SHP77 (cell line): ENCODE measurements at places on chromosomes 11 and 22.

DNA sequence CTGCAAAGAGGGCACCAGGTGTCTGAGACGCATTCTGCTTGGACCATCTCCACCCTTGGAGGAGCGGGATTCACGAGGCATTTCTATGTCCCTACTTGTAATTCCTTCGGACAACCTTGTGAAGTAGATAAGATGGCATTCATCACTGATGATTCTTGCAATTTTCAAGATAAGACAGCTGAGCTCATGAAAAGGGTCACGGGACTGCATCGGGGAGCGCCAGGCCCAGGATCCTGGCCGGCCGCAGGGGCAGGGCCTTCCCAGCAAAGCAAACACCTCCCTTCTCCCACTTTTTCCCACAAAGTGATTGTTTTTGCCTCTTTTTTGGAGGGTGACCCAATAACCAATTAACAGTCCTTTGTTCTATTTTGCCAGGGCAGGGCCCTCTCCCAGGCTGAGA is 8.4 kb downstream of the LIF start:
- DNase-seq = no peak

GRCh38 chr11:121930004-121930965 is 185.7 kb downstream of the BLID start:
- DNase-seq = no peak

DNA sequence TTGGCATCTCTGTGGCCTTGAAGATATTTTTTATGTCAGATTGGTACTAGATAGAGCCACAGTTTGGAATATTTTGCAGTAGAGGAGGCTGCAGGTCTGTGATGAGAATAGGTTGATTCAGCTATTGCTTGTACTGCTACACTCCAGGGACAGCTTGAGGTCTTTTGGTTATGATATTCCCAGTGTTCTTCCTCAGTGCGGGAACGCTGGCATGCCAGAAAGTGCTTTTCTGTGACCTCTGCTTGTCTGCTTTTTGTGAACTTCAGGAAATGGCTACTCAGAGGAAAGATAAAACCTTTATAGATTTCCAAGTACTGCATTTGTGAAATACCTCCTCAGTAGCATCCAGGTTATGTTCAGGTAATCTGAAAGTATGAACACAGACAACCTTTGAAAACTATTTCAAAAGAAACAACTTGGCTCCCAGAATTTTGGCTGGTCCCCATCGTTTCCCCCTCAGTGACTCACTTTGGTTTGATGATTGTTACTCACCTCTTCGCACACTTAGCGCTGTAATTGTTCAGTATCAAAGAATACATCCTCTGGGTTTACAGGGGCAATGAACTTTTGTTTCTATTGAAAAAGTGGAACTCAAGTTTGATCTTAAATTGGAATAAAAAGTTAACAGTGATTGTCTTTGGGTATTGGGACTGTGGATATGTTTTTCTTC is 191.4 kb downstream of the HIPK3 start:
- no peak for DNase-seq

DNA sequence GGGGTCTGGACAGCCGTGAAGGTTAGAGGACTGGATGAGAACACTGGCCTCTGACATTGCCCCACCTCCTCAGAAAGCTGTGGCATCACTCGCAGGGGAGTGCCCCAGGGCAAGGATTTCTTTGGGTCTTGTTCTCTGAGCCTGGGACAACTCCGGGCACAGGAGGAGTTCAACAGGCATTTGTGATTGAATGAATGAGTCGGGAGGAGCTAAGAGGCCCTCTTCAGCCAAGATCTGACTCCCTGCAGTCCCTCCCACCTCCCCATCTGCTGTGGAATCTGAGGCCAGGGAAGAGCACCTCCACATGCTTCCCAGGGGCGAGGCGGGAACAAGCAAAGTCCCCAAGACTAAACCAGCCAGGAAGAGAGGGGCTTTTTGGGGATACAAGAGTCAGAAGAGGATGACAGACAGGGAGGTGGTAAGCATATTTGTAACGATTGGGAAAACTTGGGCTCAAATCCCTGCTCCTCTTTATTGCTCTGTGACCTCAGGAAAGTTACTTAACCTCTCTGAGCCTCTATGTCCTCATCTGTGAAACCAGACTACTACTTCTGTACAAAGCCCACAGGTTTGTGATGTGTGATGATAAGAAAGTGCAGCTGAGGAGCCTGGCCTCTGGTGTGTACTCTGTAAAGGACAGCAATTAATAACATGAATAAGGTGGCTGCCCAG is 6.4 kb downstream of the TP53I11 start:
- DNase-seq = no peak

DNA sequence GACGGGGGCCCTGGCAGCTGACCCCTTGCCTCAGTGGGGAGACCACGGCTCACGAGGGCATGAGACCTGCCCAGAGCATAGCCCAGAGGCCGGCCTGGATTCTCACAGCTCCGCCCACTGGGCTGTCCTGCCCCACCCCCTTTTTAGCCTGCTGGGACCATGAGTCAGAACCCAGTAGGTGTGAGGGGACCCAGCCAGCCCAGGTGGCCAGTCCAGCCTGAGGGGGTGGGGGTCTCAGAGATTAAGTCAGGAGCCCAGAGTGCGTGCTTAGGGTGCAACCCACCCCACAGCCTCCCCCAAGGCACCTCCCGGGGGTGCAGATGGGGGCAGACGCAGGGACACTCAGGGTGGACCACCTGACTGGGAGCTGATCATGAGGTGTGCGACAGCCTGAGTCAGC is 40.1 kb upstream of the PPARA start:
- DNase-seq = no peak

DNA sequence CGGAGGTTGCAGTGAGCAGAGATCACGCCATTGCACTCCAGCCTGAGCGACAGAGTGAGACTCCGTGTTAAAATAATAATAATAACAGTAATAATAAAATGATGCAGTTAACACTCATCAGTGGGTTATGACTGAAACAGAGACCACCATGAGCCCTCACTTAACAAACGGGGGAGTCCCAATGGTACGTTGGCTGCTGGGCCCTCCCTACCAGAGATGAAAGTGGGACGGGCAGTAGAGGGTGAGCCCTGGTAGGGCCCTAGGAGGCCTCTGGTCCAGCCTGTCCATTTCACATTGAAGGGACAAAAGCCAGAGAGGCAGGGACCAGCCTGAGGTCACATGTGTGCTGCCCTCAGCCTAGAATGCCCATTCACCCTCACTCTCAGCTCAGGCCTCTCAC is 13.7 kb upstream of the KIAA0930 start:
- no peak for DNase-seq
